ENCODE measurements at places on chromosomes 5 and 9.

DNA sequence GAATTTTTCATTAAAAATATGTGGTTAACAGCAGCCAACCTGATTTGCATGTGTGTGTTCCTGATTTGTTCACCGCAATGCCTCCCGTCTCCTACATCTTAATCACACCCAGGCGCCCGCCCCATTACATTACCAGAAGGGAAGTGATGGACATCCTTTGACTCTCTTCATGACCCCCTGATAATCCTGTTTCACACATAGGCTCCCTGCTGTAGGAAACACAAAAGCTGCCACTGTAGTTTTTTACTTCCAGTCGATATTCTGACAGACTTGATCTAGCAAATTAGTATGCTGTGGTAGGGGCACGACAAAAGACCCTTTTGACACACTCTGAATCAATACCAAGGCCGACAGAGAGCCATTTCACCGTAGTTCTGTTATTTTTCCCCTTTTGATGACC, 287.8 kb upstream of the ISL1 start:
- no peak for DNase-seq

DNA sequence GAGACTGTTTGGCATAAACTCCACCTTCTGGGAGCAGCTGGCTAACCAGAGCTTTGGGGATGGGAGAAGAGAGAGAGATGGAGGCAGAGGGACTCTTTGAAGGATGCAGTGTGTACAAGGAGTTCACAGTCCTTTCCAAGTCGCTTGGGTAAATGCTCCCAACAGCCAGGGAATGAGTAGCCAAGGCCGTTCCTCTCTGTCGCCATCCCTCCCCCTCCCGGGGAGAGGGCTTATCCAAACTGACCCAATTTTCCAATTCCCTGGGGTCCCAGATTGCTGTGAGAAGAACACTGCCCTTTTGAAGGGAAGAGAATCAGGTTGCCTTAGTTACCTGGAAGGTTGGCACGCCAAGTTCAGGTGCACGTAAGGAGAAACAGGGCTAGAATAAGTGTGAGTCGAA, 7.9 kb downstream of the WWC1 start:
- no peak for DNase-seq

GRCh38 chr5:31157720-31158119, 35.8 kb upstream of the CDH6 start:
- DNase-seq = no peak

- DNase-seq = no peak
These were observed 485.7 kb downstream of the SPATA31D1 start for GRCh38 chr9:82474235-82474634.

DNA sequence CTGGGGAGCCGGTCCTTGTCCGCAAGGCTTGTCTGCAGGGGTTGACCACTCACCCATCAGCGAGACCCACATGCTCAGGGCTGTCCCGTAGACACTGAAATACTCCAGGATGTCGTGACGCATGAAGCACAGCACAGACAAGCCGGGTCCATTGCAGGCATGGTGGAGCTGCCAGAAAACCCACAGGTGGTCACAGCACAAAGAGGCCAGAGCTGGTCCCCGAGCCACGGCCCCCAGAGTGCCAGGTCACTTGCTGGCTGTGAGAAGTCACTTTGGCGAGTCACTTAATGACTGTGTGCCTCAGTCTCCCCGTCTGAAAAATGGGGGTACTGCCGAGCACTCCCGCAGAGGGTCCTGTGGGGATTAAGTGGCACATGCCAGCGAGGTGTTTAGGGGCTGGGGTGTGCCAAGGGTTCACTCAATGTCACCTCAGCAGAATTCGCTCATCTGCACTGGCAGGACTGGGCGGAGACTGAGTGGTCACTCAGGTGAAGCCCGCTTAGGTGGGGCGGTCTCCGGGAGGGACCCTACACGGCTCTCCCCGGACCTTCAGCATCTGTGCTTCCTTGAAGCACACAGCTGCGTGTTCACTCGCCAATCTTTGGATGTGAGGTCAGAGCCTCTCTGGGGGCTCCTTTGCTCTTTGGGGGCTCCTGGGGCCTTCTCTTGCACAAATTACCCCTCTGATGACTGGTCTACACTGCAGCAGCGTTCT, 4.5 kb downstream of the MYMK start:
- DNase-seq = no peak

DNA sequence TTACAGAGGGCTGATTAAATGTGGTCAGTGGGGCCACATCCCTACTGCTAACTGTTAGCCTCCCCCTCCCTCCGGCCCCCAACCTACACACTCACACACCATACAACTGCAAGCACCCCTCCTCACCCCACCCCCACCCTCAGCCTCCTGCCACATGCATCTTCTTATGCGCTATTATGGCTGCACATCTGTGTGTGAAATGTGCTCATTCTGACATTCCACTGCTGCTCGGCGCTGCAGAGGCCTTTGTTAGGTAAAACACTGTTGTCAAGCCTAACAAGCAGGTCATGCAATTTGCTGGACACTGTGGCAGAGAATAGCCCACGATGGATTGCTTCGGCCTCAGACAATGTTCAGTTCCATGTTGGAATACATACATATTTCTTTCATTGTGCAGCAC, 173.6 kb downstream of the NR2F1-AS1 start:
- no peak for DNase-seq

- no peak for DNase-seq
These were observed 16.8 kb downstream of the ACSL6 start for GRCh38 chr5:131994533-131995226.

DNA sequence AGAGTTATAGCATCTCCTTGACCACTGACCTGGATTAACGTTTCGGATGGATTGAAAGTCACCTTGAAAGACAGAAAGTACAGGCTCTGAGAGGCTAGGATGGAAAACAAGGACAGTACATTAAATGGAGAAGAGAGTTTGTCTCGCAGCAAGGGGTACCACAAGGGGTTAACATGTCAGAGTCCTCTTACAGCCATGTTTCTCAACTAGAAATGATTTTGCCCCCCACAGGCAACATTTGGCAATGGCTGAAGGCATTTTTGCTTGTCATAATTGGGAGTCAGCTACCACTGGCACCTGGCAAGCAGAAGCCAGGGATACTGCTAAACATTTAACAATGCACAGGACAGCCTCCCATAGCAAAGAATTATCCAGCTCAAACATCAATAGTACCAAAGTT, 90.8 kb upstream of the EQTN start:
- no peak for DNase-seq

DNA sequence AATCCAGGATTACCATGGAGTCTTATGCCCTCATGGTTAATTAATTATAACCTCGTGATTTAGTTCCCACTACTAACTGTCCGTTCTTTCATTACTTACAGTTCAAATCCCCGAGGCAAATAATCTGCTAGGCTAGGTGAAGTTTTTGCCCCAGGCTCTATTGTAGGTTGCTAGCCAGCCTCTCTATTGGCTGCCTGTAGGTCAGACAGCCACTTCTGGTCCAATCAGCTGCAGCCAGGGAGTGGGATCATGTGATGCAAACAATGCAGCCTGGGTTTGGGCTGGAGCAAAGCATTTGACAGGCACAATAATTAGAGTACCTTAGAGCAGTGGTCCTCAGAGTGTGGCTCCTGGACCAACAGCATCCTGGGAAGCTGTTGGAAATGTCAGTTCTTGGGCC, 17.7 kb downstream of the TMEM252 start:
- no peak for DNase-seq

DNA sequence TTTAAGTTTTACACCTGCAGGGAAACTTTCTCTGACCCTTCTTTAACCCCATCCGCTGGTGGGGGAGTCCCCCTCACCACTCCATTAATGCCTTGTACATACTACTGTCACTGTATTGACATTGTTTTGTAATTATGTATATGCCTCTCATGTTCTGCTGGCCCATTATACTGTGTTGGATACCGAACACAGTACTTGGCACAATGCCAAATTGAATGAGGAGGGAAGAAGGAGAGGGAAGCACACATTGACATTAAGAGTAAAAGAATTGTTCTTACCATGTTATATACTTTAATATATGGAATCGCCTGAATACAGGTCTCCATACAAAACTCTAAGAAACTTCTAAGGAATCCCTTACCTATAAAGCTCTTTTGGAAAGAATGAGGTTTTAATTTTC, 73.6 kb upstream of the GRHPR start:
- no peak for DNase-seq

- no peak for DNase-seq
These were observed 1.5 kb upstream of the RFX3 start for GRCh38 chr9:3526997-3527940.

GRCh38 chr9:115013998-115014397, 83.6 kb upstream of the TNFSF8 start:
- peak; percentile 73 for DNase-seq

DNA sequence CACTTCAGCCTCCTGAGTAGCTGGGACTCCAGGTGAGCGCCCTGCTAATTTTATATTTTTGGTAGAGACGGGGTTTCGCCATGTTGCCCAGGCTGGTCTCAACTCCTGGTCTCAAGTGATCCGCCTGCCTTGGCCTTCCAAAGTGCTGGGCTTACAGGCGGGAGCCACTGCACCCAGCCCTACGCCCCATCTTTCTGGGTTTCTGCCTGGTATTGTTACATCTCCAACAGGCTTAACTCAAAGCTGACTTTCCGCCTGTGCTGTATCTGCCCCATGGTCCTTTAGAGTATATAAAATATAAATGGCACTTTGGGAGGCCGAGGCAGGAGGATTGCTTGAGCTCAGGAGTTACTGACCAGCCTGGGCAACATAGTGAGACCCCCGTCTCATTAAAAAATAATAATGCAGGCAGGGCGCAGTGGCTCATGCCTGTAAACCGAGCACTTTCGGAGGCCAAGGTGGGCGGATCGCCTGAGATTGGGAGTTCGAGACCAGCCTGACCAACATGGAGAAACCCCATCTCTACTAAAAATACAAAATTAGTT, 36.5 kb upstream of the GLDC start:
- no peak for DNase-seq

DNA sequence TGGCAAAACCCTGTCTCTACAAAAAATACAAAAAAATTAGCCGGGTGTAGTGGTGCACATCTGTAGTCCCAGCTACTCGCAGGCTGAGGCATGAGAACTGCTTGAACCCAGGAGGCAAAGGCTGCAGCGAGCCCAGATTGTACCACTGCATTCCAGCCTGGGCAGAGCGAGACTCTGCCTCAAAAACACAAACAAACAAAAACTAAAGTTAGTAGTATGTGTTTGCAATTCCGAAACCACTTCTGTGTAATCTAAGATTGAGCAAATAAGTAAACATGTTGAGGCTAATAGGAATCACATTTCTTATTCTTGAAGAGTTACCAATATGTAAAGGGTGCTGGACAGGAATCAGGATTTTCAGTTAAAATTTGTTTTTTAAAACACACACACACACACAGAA, 70.0 kb upstream of the SUSD1 start:
- DNase-seq = no peak

DNA sequence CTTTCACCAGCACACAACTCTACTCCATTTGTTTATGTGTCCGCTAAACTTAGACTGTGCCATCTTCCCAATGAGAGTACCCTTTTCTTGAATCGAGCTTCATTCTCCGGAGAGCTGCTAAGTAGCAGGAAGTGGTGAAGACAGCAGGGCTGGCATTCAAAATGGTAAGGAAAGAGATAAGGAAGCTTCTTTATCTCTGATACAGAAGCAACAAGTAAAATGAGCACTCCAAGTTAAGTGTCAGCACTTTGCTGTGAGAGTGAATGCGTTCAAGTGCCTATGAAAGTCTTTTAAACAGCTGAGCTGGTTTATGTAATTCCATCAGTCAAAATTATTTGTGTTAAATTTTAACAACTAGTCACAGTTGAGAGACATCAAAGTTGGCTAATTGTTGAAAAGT, 386.8 kb upstream of the PTPRD start:
- no peak for DNase-seq

DNA sequence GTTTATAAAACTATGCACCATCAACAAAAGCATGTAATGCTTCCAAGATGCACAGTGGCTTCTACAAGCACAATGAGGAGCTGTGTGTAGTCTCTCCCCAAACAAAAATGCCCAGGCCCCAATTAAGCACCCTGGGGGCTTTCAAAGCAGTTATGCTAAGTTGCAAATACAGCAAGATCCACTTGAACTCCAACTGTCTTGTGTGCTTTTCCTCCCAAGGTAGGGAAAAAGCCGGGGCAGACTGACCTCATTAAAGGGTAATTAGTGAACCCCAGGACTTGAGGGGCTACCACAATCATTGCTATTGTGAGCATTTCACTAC, 13.1 kb downstream of the ZNF608 start:
- no peak for DNase-seq

DNA sequence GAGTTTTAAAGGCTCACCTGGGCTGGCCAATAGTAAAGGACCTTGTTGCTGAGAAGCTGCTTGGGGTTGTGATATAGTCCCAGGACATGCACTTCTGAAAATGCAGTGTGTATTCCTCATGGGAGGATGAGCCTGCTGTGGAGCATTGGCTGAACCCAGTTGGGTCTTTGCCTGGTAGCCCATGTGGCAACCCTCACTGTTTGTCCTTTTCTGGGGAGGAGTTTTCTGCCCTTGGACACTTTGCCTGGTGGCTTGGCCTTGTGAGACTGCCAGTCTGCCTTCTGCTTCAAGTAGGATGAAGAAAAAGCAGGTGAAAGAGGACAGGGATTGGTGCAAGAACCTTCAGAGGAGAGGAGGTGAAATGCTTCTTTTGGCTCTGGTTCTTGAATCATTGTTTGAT, 4.0 kb downstream of the TENT4A start:
- DNase-seq = no peak

DNA sequence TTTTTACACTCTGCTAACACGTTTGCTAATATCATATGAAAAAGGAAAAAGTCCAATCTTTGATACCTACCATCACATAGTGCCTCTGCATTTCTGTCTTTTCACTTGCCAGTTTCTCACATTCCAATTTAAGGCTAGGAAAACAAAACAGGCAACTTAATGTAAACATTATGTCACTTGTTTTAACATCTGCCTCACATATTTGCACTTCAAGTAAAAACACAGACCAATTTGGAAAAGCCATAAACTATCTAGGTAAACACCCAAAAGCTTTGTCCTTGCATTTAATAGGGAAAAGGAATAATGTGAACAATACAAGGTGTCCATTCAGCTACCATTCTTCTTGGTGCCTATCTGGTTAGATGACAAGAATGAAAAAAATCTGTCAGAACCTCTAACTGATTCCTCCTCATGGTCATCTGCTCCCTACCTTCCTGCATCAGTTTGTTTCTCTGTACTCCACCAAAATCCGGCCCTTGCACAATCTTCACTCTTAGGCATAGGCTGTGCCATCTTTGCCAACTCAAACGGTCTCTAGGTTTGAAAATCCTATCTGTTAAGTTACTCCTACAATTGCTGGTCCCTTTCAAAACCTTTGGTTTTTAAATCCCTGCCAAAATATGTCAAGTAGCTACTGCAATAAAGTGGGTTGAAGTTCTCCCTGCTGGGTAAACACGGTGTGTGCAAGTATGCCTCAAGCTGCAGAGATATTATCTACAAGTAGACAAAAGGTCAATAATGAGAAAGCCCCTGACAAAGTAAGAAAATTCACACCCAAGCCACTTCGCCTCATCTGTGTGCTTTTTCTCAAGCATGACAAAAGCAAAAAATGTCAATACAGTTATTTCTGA, 3.4 kb downstream of the TLE1 start:
- peak; percentile 54 for DNase-seq

GRCh38 chr5:58786035-58786434, 203.2 kb downstream of the RAB3C start:
- no peak for DNase-seq
